Neural crest cell (in vitro differentiated cells): ENCODE measurements at places on chromosomes 12 and 14. TPM values are rescaled to one million over a fixed set of nuclear protein-coding genes. Genes with fewer than 3 reads are reported as not detected.

- no peak for DNase-seq
Observed at GRCh38 chr14:82911930-82912329, 1378.3 kb upstream of the SEL1L start.

LGALS3 gene
- total RNA-seq: 0.57 and 1.2 TPM in 2 replicates

DNA sequence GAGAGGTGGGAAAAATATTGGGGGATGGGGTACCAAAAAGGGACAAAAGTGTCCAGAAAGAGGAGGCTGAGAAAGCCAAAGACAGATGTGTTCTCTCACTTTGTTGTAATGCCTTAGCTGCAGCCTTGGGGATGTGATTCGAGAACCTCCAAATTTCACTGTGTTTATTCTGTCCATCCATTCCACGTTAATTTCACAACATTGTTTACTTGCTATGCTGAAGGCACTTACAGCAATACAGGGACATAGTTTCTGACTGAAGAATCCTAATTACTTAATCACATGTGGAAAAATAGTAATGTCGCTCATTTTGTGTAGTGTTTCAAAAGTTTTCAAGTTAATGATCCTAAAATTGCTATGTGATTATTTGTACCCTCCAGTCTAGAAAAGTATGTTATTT lies 146.2 kb upstream of the SLC38A2 start:
- no peak for DNase-seq

GZMB gene
- total RNA-seq: not detected in 2 replicates

KRT3 gene
- total RNA-seq: not detected in 2 replicates

DNA sequence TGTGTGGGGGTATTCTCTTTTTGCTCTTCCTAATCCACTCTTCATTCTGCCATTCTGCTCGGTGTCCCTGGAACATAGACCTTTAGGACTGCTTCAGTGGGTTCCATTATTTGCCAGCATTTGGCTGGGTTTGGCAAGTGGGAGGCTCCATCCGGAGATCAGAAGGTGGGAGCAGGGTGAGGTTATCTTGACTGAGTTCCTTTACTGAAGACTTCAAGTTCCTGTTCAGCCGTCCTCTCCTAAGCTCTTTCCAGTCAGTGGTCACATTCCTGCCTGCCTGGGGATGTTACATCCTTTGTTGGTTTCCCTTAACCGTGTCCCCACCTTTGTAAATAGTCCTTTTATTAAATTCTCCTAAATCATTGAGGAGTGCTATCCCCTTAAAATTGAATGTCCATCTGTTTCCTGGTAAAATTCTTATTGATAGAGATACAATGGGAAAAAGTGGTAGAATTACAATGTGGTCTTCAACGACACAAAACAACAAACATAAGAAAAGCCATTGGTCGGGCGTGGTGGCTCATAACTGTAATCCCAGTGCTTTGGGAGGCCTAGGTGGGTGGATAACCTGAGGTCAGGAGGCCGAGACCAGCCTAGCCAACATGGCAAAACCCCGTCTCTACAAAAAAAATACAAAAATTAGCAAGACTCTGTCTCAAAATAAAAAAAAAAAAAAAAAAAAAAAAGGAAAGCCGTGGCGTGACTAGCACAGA lies 5.0 kb upstream of the MIA2 start:
- no peak for DNase-seq

DNA sequence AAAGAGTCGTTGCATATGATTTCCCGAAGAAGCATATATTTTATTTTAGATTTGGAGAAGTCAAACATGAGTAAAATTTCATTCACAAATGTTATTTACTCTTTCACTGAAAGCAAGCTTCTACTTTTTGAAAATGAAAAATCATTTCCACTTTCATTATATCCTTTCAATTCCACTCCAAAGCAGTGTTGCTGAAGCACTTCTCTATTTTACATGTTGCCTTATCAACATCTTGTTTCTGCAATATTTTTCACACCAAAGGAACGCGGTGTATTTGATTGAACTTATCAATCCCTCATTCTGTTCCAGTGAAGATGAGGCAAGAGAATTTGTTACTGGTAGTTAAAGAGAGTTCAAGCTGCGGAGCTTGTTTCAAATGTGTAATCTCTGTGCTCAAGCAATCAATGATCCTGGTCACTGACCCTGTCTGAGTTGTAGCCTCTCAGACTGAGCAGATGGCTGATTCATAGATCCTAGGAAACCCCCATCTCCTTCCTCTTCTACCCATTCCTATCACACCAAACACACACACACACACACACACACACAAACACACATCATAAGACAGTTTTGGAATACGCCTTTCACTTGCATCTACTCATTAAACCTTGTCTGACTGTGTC lies 236.2 kb upstream of the FLRT2 start:
- no peak for DNase-seq

GRCh38 chr12:53004178-53004577 lies 2.1 kb upstream of the EIF4B start:
- no peak for DNase-seq

GRCh38 chr14:41623736-41624135 lies 17.1 kb downstream of the LRFN5 start:
- DNase-seq: no peak

GRCh38 chr14:90647473-90648005 lies 168.7 kb downstream of the TTC7B start:
- no peak for DNase-seq

DNA sequence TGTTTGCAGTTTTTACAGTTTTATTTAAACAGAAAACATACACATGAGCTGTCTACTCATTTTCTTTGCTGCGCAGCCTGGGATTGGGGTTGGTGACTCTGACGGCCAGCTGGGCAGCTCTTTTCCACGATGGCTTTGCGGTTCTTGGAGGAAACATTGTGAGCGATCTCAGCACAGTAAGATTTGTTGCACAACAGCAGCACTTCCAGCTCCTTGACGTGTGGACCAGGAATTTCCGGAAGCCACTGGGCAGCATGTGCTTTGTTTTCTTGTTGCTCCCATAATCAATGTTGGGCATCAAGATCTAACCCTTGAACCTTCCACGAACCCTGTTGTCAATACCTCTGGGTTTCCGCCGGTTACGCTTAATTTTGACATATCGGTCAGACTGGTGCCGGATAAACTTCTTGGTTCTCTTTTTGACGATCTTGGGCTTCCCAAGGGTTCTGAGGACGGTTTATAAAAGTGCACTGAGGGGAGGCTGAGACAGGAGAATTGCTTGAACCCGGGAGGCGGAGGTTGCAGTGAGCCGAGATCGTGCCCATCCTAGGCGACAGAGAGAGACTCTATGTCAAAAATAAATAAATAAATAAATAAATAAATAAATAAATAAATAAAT lies 21.8 kb downstream of the FKBP11 start:
- DNase-seq: no peak

KLRC1 gene
- total RNA-seq: not detected in 2 replicates

GRCh38 chr12:62718762-62719426 lies 216.1 kb downstream of the PPM1H start:
- no peak for DNase-seq

FAM181A gene
- 13.4 and 14.7 TPM in 2 replicates for total RNA-seq

IL26 gene
- not detected in 2 replicates for total RNA-seq

C12orf56 gene
- 0.51 and 1.2 TPM in 2 replicates for total RNA-seq

DNA sequence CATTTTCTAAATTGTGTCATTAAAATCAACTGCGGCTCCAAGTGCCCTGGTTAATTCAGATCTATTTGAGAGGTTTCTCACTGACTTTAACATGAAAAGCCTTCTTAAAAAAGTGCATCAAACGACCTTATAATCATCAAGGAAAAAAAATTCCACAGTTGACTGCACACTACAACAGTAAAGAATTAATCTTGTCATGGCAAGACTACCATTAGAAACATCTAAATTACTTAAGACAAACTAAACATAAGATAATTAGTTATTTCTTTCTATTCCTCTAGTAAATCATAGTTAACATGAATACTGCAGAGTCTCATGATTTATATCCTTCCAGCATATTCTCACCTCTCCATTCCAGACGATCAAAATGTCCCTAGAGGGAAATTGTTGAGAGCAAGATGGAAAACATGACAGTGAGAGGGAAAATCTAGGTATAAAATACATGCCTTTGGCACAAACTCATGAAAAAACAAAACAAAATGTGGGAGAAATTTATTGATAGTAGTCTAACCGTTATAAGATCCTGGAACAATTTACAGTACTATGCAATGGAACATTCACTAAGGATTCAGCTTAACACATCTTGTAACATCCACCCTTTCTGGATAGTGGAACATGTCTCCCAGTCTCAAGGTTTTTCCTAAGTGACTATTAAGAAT lies 112.5 kb downstream of the PRKD1 start:
- no peak for DNase-seq

- no peak for DNase-seq
Observed at GRCh38 chr12:47741340-47741703, 16.0 kb upstream of the ENDOU start.

DNA sequence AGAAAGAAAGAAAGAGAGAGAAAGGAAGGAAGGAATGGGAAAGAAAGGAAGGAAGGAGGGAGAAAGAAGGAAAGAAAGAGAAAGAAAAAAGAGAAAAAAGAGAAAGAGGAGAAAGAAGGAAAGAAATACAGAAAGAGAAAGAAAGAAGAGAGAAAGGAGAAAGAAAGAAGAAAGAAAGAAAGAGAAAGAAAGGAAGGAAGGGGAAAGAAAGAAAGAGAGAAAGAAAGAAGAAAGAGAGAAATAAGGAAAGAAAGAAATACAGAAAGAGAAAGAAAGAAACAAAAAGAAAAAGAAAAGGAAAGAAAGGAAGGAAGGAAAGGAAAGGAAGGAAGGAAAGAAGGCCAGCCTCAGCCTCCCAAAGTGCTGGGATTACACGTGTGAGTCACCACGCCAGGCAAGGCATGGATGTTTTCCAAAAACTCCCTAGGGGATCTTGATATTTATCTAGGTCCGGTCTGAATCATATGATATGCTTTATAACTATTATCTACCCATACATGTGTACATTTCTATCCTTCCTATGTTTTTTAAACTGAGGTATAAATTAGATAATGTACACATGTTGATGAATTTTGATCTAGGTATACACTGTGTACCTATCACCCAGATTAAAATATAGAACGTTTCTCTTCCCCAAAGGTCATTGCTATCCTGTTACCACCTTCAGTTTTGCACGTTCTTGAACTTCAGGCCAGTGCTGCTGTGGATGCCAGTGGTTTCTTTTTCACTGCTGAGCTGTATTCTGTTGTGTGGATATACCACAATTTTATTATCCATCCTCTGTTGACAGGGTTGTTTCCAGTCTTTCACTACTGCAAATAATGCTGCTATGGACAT lies 177.9 kb downstream of the RBM19 start:
- no peak for DNase-seq

LRRC10 gene
- not detected in 2 replicates for total RNA-seq

FAM234B gene
- 16.0 and 16.3 TPM in 2 replicates for total RNA-seq

DNA sequence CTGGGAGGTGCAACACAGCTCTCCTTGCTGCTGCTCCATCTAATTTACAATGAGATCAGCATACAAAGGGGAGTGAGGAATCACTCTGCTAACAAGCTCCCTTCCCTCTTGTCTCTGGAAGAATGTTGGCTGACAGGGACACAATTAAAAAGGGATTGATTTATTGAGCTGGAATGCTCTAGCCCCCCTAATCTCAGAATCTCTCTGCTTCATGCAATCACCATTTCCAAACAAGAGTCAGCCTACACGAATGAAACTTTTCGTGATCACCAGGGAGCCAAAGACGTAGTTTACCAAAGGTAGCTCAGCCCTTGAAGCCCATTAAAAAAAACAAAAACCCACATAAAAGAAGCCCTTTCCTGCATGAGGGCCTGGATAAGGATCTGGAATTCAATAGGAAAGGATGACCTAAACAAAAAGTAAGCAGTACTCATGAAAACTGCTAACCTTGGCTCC lies 223.8 kb downstream of the C12orf75 start:
- DNase-seq: no peak

DNA sequence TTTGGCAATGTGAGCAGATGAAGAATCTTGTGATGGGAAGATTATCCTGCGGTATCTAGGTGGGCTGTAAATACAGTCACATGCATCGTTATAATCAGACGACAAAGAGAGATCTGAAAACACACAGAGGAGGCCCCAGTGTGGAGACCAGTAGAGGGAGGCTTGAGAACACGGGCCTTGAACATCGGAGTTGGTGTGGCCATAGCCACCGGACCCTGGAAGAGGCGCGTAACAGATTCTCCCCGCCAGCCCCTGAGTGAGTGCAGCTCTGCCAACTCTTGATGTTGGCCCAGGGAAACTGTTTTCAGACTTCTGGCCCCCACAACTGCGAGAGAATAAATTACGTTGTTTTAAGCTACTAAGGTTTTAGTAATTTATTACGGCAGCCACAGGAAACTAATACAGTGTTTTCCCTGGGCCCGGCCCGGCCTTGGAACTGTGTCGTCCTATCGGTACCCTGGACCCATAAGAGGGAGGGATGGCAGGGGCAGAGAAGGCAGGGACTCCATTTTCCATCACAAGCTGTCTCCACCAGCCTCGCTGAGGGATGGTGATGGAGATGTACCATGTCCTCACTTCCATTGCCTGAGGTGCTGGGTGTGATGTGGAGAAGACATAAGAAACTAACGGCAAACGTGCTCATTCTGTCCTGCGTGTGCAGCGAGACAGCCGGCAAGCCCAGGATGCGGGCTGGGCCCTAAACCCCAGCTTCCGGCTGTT lies 91.6 kb downstream of the NTF3 start:
- DNase-seq: no peak

PLEKHG7 gene
- total RNA-seq: not detected in 2 replicates

DNA sequence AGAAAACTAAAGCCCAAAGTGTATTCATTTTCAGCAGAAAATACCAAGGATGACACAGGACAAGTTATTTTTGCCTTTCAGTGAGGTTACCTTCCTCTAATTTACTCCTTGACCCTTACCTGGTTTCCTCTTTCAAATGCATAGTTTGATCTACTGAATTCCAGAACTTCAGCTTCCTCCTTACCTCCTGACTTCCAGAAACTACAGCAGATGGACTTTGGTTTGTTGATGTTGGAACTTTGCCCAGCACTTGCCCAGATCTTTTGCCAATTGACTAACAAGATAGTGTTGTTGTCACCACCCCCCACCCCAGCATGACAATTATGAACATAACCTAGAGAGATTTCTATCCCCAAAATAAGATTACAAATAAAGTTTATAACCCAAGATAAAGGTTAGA lies 63.2 kb downstream of the NAV3 start:
- no peak for DNase-seq

BDKRB1 gene
- not detected in 2 replicates for total RNA-seq

- no peak for DNase-seq
Observed at GRCh38 chr12:74242088-74242487, 295.5 kb upstream of the ATXN7L3B start.

DNA sequence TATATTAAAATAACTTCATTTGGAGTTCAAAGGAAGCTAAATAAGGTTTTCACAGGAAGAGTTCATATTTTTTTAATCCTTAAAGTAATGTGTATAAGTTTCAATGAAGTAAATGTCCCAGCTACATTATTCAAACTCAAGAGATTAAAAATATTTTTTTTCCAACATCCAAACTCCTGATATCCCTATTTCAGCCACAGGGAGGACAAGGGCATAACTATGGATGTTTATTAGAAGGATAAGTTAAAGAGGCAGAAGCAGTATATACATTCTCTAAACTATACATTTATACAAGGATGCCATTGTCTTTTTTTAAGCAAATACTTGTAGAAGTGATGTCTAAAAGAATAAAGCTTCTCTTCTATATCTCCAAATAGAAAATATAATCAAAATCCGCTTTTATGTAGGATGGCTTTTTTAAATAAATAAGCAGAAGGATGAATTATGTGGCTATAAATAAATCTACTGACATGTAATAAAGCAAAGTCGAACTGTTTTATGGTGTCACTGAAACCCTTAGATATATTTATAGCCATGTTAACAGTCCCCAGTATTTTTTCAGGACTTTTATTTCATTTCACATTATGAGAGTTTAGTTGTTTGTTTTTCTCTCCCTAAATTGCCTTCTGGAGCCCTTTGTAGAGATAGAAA lies 936.5 kb downstream of the DIO2 start:
- DNase-seq: no peak

EFCAB11 gene
- 14.8 and 15.4 TPM in 2 replicates for total RNA-seq

GRCh38 chr12:75481774-75482173 lies 1.2 kb downstream of the GLIPR1 start:
- DNase-seq: no peak
